Uterine smooth muscle cell (primary cell): ENCODE measurements at places on chromosomes 2 and 18. TPM values are rescaled to one million over a fixed set of nuclear protein-coding genes. Genes with fewer than 3 reads are reported as not detected.

The DSG4 gene
- total RNA-seq, result not detected in 2 replicates

The ERFE gene
- 2.1 and 3.1 TPM in 2 replicates for total RNA-seq

The CERKL gene
- under 0.01 and 0.11 TPM in 2 replicates for total RNA-seq

The RNF125 gene
- 0.50 and 0.89 TPM in 2 replicates for total RNA-seq

The SIX3 gene
- under 0.01 TPM in 1 of 2 replicates, not detected in the other for total RNA-seq

The UGT1A9 gene
- not detected in 2 replicates for total RNA-seq

The SPP2 gene
- total RNA-seq, result not detected in 2 replicates

The UGT1A5 gene
- total RNA-seq, result not detected in 2 replicates

The HSBP1L1 gene
- total RNA-seq, result 7.6 and 7.9 TPM in 2 replicates

The MGAT4A gene
- total RNA-seq, result 0.11 and 0.87 TPM in 2 replicates

The REEP1 gene
- 0.11 and 0.12 TPM in 2 replicates for total RNA-seq

The ADGRF3 gene
- 0.22 TPM in 1 of 2 replicates, not detected in the other for total RNA-seq

The POTEC gene
- total RNA-seq, result not detected in 2 replicates
